ENCODE measurements at places on chromosomes 11 and 22.

DNA sequence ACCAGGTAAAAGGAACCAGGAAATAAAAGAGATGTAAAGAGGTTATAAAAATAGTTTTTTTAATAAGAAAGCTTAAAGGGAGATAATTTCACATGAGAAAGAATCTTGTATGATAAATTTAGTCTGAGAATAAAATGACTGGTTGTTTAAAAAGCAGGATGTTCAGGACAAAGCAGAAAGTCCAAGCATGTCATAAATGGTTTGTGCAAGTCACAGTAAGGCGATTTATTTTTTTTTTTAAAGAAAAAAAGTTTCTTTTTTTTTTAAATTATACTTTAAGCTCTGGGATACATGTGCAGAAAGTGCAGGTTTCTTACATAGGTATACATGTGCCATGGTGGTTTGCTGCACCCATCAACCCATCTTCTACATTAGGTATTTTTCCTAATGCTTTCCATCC, 30.8 kb downstream of the GLYATL2 start:
- no peak for DNase-seq

DNA sequence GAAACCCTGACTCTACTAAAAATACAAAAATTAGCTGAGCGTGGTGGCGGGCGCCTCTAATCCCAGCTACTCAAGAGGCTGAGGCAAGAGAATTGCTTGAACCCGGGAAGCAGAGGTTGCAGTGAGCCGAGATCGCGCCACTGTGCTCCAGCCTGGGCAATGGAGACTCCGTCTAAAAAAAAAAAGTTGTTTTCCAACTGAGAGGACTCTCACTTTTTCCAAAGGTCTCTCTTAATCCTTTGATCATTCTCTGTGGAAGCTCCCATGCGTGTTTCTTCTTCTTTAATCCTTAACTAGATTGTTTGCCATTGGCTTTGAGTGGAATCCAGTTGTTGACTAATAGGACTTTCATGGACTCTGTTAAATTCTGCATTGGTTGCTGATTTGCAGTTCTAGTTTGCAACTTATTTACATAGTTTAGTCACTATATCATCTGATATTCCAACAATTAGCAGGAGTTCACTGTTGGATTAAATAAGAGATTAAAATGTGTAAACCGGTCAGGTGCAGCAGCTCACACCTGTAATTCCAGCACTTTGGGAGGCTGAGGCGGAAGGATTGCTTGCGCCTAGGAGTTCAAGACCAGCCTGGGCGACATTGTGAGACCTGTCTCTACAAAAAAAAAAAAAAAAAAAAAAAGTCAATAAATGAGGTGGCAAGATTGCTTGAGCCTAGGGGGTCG, 79.7 kb downstream of the C22orf31 start:
- no peak for DNase-seq

- DNase-seq, result no peak
Measured at GRCh38 chr11:37908219-37908548, 1310.1 kb upstream of the RAG2 start.

DNA sequence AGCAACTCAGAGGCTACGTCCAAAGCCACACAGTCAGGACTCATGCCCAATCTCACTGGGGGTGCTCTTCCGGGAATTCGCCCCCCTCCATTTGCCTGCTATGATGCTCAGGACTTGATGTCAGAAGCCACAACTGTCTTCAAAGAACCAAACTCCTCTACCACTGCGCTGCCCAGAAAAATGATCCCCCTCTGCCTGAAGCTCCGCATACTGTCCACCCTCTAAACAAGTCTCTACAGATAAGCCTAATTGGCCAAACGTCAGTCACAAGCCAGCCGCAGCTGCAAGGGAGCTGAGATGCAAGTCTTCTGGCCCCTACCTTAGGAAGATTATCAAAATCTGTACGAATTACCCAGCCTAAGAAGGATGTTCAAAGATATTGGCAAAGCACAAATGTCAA, 294.6 kb downstream of the BUD13 start:
- no peak for DNase-seq

DNA sequence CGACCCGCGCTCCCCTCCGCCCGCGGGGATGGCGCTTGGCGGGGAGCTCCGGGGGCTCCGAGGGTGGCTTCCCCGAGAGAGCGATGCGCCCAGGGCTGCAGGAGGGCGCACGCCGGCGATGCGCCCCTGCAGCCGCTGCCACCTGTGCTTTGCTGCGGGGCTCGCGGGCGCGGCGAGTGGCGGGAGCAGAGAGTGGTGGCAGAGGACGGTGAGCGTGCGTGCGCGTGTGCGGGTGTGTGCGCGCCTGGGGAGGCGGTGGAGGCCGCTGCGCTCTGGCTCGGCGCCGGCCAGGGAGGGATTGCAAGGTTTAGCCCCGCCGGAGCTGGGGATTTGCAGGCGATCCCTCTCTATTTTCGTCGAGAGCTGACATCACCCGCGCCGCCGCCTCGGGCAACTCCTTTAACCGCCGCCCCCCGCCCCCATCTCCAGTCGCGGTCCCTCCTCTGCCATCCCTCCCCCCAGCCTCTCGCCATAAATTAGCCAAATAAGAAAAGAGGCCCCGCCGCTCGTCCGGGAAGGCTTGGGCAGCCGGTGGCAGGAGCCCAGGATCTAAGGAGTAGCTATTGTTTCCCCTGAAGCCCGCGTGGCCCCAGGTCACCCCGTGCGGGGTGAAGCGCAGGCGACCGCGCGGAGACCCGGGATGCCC, at the start of gene SLC1A2:
SLC1A2 (minus strand) TSS at position 375 of the 646 bp plus-strand sequence. CDS start 592 bp downstream, outside the sequence.
- no peak for DNase-seq

DNA sequence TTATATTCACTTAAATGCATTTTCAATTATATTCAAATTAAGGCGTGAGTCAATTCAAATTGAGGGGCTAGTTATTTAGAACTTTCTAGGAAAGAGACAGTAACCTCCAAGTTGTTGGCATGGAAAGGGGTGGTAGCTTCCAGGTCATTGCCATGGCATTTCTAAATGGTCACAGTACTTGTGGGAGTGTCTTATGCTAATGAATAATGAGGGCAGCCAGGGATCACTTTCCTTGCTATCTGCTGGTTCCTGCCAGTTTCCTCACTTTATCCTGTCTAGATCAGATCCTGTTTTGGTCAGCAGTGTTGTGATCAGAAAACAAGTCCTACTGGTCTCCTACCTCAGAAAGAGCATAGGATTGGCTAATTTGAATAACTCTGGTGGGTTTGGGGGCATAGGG, 21.8 kb upstream of the RNASEH2C start:
- DNase-seq, result no peak

DNA sequence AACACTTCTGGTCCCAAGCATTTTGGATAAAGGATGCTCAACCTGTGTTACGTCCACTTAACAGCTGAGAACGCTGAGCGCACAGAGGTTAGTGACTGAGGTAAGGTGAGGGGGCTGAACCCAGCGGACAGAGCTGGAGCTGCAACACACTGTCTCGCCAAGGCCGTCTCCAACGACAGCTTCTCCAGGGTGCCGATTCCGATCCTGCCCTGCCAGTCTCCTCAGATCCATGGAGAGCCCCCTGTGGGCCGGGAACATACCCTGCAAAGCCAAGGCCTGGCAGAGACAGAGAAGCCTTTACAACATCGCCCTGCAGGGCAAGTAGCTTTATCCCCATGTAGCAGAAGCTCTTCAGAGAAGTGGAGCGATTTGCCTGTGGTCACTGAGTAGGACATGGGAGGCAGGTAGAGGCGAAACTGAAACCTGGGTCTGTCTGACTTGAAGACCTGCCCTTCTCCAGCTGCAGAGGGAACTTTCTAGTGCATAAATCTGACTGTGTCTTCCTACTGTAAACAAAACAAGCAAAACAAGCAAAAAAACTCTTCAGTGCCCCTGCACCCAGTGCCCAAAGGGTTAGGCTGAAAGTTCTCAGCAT, 72.8 kb downstream of the SCUBE1 start:
- no peak for DNase-seq

GRCh38 chr22:23066200-23067022, 3.9 kb upstream of the GNAZ start:
- DNase-seq, result no peak

- DNase-seq, result no peak
Measured at GRCh38 chr11:102576350-102576749, 45.8 kb upstream of the MMP7 start.

GRCh38 chr11:114989536-114989935, 311.2 kb downstream of the NXPE2 start:
- DNase-seq, result no peak

DNA sequence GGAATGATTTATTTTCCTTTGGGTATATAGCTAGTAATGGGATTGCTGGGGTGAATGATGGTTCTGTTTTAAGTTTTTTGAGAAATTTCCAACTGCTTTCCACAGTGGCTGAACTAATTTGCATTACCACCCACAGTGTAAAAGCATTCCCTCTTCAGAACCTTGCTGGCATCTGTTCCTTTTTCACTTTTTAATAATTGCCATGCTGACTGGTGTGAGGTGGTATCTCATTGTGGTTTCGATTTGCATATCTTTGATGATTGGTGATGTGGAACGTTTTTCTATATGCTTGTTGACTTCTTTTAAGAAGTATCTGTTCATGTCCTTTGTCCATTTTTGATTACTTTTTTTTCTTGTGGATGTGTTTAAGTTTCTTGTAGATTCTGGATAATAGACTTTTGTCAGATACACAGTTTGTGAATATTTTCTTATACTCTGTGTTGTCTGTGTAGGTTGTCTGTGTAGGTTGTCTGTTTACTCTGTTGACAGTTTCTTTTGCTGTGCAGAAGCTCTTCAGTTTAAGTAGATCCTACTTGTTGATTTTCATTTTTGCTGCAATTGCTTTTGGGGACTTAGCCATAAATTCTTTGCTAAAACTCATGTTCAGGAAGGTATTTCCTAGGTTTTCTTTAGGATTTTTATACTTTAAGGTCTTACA, 291.8 kb upstream of the DDI1 start:
- DNase-seq, result no peak

DNA sequence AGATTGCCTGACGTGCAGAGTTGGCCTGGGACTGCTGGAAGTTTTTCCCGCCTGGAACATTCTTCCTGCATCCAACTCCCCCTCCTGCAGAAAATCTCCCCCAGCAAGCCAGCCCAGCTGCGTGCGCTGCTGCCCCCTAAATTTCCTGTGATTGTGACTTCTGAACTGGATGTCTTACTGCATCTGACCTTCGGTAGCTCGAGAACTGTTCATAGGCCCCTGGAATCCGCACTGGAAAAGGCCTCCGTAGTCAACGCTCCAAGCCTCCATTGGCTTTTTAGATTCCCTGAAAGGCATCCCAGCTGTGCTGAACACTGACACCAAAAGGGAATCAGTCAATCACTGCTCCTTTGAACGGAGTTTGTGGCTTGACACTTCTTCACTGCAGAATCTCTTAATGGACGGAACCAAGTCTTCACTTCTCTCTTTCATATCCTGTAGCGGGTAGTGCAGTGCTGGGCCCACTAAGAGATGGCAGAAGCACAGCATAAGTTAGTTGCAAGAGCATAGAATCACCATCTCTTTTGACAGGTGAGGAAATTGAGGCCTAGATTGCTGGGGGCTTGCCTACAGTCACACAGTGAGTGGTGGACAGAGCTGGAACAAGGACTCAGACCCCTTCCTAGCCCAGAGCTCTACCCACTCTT, 14.2 kb upstream of the RASD2 start:
- no peak for DNase-seq

GRCh38 chr11:1879342-1879940, 12.3 kb downstream of the PRR33 start:
- no peak for DNase-seq

GRCh38 chr22:48336339-48337060, 1491.2 kb downstream of the BRD1 start:
- no peak for DNase-seq

- DNase-seq, result no peak
Measured at GRCh38 chr11:113538451-113539412, 63.5 kb upstream of the DRD2 start.

DNA sequence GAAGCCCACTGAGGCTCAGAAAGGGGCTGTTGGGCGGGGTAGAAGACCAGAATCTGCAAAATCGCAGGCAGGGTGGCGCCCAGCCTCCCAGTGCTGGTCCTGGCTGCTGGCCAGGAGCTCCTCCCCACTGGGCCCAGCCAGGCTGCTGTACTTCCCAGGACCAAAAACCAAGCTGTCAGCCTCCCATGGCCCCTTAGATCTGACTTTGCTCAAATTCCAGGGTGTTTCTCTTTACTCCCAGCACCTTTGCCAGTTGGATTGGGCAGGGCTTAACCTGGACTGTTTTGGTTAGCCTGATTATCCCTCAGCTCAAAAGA, 44.2 kb upstream of the WEE1 start:
- DNase-seq, result no peak
